ENCODE measurements at places on chromosomes 5 and 9.

DNA sequence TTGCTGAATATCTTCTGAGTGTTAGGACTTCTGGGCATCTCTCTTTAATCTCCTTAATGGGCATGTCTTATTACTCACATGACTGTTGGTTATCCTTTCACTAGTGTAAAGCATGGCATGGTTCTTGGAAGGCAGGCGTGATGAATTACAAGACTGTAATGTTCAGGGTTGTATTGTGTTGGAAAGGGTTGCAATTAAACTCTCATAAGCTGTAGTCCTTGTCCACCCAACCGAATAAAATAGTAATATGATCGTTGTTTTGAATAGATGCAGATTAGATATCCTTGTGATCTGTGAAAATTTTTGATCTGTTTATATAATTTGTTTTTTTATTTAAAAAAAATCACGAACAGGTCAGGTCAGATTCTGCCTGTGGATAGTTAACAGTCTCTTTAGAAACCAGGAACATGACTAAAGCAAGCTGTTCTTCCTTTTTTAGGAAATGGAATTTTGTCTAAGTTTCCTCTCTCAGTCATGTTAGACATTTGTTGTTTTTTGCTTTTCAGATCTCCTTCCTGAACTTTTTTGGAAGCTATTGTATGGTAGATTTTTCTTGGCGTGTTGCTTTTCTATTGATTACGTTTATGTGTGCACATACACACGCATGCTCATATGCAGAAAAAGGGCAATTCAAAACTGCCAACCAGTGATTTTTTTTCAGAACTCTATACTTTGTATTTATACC lies 121.8 kb downstream of the ARHGEF28 start:
- DNase-seq: no peak

DNA sequence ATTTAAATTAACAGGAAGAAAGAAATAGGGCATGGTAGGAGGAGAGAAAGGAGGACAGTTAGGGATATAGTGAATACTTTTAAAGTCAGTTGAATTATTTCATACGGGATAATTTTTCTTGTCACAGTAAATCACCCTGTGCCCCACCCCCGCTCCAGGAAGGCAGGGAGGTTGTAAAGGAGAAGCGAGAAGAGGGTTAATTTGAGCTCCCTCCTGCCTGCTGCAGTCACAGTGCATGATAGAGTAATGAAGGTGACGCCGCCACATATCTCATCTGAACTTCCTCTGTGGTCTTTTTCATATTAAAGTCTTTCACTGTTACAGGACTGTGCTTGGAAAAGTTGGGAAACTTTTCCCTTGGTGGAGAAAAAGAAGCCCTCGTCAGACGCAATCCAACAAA lies 896 bp upstream of the PCSK5 start:
- no peak for DNase-seq

DNA sequence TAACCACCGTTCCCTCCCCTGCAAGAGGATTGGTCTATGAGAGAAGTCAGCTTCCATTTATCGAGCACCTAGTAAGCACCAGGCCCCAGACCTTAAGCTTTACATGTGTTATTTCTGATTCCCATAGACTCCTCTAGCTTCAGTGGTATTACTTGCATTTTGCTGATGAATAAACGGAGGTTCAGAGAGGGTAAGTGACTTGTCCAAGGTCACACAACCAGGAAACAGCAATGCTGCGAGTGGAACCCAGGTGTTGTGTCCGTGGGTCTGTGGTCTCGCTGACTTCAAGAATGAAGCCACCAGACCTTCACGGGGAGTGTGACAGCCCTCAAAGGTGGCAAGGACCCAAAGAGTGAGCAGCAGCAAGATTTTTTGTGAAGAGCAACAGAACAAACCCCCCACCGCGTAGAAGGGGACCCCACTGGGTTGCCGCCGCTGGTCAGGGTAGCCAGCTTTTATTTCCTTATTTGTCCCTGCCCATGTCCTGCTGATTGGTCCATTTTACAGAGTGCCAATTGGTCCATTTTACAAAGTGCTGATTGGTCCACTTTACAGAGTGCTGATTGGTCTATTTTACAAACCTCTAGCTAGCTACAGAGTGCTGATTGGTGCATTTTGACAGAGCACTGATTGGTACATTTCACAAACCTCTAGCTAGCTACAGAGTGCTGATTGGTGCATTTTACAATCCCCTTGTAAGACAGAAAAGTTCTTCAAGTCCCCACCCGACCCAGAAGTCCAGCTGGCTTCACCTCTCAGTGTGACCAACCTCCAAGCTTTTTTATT lies 29.1 kb upstream of the KCNIP1 start:
- DNase-seq: no peak

DNA sequence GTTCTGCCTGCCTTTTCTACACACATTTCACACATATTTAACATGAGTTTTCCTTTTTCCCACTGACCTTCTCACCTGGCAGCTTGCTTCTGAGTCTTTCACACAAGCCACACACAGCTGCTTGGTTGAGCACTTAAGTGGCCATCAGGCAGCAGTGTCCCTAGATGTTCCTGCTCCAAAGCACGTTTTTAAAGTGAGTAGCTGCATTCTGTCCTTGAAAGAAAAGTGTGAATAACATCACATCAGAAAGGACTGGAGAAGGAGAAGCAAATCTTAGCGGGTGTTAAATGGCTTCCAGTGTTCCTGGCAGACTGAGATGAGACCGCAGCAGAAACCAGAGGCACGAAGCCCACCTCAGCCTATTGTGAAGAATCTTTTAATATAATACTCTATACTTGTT lies 209.2 kb upstream of the IRX4 start:
- no peak for DNase-seq

DNA sequence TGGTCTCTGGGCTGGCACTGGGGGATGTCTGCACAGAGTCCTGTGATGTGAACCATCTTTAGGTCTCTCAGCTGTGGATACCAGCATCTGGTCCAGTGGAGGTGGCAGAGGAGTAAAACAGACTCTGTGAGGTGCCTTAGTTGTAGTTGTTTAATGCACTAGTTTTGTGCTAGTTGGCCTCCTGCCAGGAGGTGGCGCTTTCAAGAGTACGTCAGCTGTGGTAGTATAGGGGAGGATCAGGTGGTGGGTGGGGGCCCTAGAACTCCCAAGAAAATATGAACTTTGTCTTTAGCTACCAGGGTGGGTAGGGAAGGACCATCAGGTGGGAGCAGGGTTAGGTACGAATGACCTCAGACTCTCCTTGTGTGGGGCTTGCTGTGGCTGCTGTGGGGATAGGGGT lies 197.1 kb downstream of the TMC1 start:
- DNase-seq: no peak

- DNase-seq: no peak
These were observed 48.4 kb upstream of the FUBP3 start for GRCh38 chr9:130530938-130531337.

GRCh38 chr5:140242099-140242498 lies 60.8 kb downstream of the PFDN1 start:
- DNase-seq: no peak

- no peak for DNase-seq
These were observed 463.7 kb upstream of the TLE4 start for GRCh38 chr9:79107911-79108676.

- no peak for DNase-seq
These were observed 204.4 kb upstream of the IER5L start for GRCh38 chr9:129382281-129383018.

DNA sequence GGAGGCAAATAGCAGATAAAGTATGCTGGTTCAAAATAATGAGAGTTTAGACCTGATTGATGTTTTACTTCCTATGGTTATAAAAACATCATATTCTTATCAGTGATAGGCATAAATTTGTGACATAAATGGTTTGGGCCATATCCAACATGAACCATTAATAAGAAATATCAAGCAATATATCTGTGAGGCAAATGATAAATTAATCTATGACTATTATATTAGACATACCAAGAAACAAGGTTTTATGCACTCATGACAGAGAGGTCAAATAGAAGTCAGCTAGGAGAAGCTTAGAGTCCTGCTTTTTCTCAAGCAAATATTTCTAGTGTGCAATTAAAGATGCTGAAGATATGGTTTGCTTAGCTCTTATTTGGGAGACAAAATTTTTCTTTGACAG lies 10.4 kb downstream of the SMIM3 start:
- DNase-seq: no peak

DNA sequence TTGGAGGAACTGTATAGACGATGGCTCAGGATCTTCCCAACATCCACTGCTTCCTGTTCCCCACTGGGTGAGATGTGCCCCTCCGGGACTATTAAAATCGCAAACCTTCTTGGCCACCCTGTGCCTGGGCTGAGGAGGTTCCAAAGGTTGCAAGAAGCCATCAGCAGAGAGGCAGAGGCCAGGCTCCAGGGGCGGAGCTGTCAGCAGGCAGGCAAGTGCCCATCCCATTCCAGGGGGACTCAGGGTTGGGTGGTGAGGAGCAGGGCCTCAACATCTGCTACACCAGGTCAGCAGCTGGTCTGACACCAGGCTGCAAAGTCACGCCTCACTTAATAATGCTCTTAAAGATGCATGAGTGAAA lies 2.2 kb downstream of the BTNL3 start:
- DNase-seq: no peak

GRCh38 chr9:81594415-81594814 lies 94.9 kb downstream of the TLE1 start:
- no peak for DNase-seq

- DNase-seq: no peak
These were observed 10.0 kb downstream of the LCP2 start for GRCh38 chr5:170287532-170287931.

Measured in NT2/D1 (cell line).